ENCODE measurements at places on chromosomes 3 and 15. TPM values are rescaled to one million over a fixed set of nuclear protein-coding genes. Genes with fewer than 3 reads are reported as not detected.
A peak's percentile ranks its signal among the peaks of the same experiment; 100 is the strongest.

DNA sequence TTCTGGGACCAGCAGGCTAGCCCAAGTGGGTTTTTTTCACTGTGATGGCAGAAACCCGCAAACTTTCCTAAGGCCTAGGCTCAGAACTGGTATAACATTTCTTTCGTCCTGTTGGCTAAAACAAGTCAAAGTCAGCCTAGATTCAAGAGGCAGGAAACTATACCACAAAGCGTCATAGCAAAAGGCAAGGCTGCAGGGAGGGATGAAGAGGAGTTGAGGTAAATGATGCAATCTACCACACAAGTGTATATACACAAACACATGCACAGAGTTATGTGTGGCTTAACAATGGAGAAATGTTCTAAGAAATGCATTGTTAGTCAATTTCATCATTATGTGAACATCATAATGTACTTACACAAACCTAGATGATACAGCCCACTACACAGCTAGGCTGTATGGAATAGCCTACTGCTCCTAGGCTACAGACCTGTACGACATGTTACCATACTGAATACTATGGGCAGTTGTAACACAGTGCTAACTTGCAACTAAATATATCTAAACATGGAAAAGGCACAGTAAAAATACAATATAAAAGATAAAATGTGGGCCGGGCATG lies 225.6 kb downstream of the TBL1XR1 start:
- DNase-seq: no peak

DNA sequence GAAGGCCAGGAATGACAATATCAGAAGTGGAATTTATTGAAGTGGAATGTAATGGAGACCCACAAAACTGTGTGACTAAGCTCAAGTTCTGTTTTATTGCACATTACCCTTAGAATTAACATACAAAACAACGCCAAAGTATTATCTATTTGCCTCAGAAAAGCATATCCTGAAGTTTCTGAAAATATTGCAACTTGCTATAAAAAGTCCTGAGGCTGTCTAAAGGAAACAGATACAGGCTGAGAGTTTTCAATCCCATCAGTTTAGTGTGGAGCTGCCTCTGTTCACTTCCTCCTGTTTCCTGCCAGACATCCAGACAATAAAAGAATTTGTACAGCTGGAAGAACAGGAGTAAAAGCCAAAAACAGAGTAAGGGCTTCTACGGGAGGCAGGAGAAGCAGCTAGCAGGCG lies 108.8 kb downstream of the FBN1 start:
- DNase-seq: peak; percentile 74

GRCh38 chr15:43404130-43404529 lies 33.2 kb downstream of the TUBGCP4 start:
- no peak for DNase-seq

GRCh38 chr3:129295286-129295685 lies 16.6 kb downstream of the HMCES start:
- DNase-seq: no peak

GRCh38 chr3:12741209-12741608 lies 17.9 kb downstream of the TMEM40 start:
- DNase-seq: no peak

- DNase-seq: no peak
Measured at GRCh38 chr3:14430053-14430452, 27.6 kb downstream of the SLC6A6 start.

GRCh38 chr3:132273036-132273435 lies 44.2 kb upstream of the ACP3 start:
- DNase-seq: no peak

GRCh38 chr15:100060276-100060926 lies 281.4 kb downstream of the ADAMTS17 start:
- DNase-seq: peak; percentile 9

- DNase-seq: no peak
Measured at GRCh38 chr3:131458653-131459052, 44.1 kb downstream of the MRPL3 start.

GRCh38 chr15:62052713-62053112 lies 7.5 kb downstream of the VPS13C start:
- no peak for DNase-seq

DNA sequence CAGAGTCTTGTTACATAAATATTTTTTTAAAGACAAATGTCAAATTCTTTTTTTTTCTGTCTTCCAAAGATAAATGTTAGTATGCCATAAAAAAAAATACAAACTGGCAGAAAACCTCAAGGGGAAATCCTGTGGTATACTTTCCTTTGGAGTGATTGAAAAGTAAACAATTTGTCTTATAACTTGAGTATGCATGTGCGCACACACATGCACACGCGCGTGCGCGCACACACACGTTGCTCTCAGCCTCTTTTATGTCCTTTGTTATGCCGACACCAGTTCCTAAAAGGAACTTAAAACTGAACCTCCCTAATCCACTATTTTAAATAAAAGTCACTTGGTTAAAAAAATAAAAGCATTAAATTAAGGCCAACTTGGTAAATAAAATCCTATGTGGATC lies 58.1 kb downstream of the TGFBR2 start:
- DNase-seq: peak; percentile 68

The TRIM42 gene
- total RNA-seq: not detected

The ARGFX gene
- total RNA-seq: not detected

The AMIGO3 gene
- under 0.01 TPM for total RNA-seq

The SENP7 gene
- total RNA-seq: 14.7 TPM

The MUC20 gene
- under 0.01 TPM for total RNA-seq

All from lung microvascular endothelial cell (primary cell).